ENCODE measurements at places on chromosomes 6 and 20.
A peak's percentile ranks its signal among the peaks of the same experiment; 100 is the strongest.

DNA sequence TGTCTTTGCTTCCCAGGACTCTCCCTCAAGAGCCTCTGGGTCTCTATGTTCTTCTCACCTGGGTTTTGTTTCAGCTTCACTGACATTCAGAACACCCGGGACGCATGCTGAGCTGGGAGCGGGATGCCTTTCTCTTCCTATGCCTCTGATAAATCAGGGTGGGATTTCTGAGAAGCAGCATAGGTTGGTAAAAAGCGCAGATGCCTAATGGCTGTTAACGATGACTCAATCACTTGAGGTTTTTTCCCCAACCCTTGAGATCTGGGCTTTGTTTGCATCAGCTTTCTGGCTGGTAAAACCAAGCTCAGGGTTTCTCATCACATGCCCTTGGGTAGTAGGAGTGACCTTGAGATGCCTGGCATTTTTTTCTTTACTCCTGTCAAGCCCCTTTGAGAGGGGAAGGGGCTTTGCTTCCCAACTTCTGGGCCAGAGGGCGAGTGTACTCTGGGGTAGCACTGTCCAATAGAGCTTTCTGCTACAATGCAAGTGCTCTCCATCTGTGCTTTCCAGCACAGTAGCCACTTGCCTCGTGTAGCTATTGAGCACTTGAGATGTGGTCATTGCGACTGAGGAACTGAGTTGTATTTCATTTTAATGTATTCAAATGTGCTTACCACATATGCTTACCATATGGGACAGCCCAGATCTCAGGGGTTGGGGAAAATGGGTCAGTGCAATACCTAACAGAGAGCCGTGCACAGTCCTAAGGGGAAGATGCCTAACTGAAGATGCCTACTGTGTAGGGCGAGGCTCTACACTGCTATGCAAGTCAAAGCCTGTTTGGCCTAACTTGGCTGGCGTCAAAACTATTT is 69.1 kb downstream of the PPP1R14C start:
- no peak for DNase-seq

DNA sequence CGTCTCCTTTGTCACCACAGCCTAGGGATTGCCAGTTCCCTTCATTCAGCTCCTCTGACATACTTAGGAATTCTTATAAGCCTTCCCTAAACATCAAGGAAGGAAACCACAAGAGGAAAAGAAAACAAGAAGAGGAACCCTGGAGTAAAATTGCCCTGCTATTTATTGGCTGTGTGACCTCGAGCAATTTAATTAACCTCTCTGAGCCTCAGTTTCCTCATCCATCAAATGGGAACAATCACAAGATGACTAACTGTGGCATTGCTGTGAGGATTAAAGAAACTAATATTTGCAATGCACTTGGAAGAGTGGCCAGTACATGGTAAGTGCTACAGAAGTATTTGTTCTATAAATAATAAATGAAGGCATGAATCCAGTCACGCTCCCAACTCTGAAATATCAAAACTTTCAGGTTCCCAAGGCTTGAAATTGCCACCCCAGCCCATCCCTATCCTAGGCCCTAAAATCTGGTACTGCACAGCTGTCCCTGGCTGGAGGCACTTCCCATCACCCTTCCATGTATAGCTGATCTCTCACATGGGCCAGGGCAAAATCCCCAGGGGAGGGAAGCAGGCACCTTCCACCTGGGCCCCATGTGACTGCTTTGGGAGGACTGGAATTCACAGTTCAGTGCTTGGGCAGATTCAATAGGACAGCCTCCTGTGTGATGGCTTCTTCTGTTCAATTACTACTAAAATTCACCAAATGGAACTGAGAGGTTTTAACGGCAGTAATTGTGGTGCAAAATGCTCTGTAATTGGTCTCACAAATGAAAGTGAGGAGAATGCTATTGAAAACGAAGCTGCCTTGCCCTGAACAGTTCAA is 78.0 kb upstream of the MAFB start:
- no peak for DNase-seq

GRCh38 chr20:46378412-46379009 is 27.9 kb downstream of the ELMO2 start:
- DNase-seq, result no peak

DNA sequence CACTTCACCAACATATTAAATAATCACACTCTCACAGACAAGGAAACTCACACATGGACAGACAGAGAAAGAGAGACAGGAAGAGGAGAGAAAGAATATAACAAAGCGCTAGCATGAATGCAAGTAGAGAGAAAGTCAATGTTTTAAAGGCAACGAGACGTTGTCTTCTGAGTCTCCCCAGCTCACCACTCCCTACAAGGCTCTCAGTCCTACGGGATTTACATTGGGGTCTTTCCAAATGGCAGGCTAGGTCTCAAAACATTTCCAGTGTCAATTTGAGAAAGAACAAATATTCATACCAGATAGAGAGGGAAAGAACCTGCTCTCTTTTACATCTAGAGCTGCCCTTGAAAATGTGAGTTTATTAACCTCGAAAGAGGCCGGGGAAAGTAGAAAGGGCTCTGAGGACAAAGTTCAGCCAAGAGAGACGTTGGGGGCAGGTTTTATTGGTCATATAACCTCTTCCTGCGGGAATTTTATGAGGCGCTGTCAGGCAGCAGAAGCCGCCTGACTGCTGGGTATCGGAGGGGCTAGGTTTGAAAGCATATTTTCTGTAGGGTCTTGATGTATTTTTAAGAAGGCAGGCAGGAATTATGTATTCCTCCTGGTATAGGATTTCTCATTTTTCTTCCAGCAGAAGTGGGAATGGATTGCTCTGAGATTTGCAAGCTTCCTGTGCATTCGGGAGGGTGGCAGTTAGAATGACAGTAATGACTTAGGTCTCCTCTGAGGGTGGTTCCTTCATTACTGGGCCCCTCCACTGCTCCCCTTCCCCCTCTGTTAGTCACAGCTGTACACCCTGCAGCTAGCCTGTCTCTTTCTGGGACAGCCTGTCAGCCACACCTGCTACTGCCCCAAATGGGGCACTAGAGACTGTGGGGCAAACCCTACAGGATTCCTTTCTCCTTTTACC is 34.4 kb upstream of the KIF16B start:
- no peak for DNase-seq

GRCh38 chr6:39812496-39812852 is 20.3 kb downstream of the DAAM2 start:
- DNase-seq, result no peak

- DNase-seq, result no peak
These were observed 50.7 kb downstream of the PPP1R3G start for GRCh38 chr6:5135788-5136376.

GRCh38 chr6:155443168-155443567 is 12.5 kb downstream of the NOX3 start:
- DNase-seq, result no peak

DNA sequence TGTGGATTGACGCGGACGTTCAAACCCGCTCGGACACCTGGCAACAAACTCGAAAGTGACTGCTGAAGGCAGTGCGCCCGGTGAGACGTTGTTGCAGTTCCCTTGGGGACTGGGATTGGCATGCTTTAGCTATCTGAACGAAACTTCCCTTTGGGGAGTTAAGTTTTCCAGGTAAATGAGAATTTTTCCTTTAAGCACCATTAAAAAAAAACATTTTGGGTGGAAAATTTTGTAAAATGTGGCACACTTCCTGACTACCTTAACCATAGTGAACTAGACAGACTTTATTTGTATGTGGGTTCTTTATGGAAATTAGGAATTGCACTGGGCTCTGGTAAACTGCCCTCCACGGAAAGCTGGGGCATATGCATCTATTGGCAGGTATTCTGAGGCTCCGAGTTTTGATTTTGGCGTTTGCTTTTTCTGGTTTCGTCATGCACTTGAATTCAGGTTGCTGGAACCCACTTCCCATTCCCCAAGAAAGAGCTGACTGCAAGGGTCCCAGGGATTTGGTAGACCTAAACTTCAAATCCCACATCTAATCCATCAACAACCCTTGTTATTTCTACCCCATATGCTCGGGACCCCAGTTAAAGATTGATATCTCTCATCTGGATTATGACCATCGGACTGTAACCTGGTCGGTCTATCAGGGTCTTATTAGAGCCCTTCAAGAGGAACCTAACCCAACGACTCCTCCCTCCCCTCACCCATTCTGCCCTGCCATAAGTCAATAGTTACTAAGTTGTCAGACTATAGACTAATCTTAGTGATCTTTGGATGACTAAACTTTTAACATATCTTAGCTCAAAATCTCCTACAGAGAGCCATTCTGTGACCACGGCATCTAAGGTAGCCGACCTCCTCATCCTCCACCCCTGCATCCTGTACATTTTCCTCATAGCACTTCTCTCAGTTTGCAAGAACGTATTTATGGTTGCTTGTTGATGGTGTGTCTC is 800 bp upstream of the DYNLT1 start:
- peak; percentile 22 for DNase-seq

GRCh38 chr6:40733770-40734396 is 146.7 kb upstream of the LRFN2 start:
- no peak for DNase-seq

DNA sequence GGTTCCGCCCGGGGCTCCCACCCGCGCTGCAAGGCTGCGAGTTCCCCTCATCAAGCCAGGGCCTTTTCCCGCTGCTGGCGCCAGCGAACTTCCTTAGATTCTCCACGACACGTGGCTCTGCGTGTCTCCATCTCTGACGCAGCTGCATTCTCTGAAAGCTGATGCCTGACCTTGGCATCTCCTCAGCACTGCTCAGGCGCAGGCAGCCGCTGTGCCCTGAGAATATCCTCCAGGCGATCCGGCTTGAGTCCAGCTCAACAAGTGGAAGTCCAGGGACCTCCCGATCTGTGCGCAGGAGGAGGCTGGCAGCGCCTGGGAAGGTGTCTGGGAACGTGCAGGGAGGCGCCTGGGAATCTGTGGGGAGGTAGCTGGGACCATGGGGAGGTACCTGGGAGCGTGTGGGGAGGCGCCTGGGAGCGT is 171.2 kb upstream of the THBS2 start:
- no peak for DNase-seq

DNA sequence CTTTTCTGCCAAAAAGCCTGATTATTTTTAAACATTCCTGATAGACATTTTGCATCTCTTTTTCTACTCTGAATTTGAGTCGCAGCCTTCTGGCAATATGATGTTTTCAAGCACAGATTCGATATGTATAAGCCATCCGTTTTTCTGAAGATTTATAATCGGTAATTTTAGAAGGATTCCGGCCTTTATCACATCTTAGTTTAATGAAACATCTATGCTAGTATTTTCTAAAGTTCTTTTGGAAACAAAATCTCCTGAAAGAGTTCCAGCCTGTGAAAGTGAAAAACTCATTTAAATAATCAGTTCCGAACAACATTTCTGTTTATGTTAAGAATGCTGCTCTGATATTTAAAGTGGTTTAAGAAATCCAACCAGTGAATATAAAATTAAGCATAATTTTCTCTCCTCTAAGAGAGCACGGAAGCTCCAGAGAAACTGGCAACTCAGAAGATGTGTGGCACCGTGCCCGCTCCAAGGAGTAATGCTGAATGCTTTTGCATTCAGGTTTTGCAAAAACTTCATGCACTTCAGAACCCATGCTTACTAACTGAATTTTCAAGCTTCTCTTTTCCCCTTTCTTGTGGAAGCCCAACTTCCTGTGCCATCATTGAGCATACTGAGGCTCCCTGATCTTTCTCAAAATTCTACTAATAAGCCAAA is 20.7 kb downstream of the NDUFAF4 start:
- DNase-seq, result no peak

GRCh38 chr6:4924661-4925271 is 79.1 kb downstream of the RPP40 start:
- no peak for DNase-seq

GRCh38 chr6:25489399-25489798 is 162.6 kb upstream of the SCGN start:
- DNase-seq, result no peak
